ENCODE measurements at places on chromosomes 2 and 18.

- no peak for DNase-seq
Measured at GRCh38 chr2:232292395-232293154, 86.0 kb upstream of the ALPP start.

DNA sequence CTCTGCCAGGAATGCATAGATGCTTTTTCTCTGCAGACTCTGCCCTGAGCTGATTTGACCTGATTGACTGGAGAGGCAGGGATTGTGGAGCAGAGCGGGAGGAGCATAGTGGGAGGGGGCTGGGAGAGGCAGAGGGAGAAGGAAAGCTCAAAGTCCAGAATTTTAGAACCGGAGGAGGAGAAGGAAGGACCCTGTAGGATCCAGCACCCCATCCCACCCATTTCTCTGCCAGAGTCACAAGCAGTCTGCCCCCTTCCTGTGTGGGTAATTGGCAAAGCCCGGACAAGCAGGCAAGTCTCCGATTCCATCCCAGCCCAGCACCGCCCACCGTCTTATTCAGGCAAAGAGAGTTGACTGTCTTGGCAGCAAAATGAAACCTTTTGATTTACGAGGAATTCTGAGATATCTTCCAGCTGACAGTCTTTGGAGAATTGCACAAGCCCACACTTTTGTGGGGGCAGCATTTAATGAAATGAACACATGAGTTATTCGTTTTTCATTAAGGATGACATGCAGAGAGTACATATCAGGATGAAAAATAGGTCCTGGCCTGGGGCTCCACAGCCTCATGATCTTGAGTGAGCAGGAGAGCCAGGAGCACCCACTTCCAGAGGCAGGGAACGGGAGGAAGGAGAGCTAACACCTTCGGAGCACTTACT is 103.1 kb downstream of the MCFD2 start:
- DNase-seq: no peak

GRCh38 chr2:26203906-26204305 is 31.0 kb downstream of the GAREM2 start:
- DNase-seq: no peak

- no peak for DNase-seq
Measured at GRCh38 chr2:137435162-137435561, 529.1 kb upstream of the HNMT start.

DNA sequence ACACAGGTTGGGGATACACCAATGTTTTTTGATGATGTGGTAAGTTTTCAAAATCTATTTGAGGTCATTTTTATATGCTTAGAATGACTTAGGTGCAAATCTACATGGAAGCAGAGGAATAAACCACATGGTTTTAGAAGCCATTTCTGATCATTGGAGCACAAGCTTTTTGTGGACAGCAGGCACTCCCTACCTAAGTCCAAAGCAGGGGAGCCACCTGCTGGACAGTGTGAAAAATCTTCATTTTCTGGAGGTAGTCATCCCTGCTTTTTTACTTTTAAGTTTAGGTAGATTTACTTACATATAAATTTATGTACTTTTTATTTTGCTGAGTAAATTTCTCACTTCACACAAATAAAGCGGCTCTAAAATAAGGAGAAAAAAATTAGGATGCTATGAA is 323.2 kb downstream of the PLCL1 start:
- DNase-seq: peak; percentile 3

DNA sequence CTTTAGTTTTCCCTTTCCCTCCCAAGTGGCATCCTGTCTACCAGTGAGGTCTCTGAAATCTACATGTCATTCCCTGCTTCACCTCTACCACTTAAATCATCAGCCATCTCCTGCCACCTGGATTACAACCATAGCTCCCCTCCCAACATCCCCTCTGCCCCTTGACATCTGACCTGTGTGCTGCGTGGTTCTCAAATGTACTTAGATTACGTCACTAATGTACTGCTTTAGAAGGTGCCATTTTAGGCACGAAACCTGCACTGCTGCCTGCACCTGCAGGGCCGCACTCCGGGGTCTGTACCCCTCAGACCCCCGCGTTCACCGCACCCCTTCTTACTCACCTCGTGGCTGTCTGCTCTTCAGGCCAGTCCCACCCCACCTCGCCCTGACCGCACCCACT is 395.1 kb upstream of the MYT1L start:
- no peak for DNase-seq

DNA sequence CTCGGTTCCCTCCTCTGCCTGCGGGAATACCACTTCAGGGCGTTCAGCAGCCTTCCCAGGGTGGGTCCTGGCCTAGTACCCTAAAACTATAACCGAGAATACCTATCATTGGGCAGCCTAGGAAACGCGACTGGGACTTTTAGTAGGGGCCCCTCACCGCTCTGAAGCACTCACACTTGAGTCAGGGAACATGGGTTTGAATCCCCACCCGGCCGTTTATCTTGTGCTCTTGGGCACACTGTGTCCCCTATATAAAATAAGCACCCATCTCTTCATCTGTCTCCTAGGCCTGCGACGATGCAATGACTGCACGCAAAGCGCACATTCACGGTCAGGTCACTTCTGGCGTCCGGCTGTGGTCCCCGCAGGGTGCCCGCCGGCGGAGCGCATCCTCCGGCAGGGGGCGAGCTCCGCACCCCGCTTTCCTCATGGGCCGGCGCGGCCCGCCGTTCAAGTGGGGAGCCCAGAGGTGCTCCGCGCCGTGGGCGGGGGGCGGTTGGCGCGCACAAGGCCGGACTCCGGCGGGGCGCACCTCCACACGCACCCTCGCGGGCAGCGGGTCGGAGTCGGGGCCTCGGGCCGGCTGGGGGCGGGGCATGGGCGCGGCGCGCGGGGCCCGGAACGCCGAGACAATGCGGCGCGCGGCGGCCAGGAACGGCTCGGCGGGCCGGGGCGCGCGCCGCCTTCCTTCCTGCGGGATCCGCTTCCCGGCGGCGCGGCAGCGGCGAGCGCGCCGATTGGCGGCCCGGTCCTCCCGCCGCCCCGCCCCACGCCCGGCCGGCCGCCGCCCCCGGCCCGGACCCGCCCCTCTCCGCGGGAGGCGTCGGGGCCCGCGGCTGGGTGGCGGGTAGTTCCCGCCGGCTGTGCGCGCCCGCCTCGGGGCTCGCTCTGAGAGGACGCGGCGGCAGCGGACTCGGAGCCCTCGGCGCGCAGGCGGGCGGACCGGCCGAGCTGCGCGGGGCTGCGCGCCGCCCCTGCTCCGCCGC is at the start of gene ASAP2:
Gene ASAP2 (plus strand): TSS at position 850 of the 986 bp plus-strand sequence. CDS start 293 bp downstream, outside the sequence.
- peak; percentile 6 for DNase-seq

- no peak for DNase-seq
Measured at GRCh38 chr18:55069497-55069896, 110.2 kb upstream of the CCDC68 start.

- no peak for DNase-seq
Measured at GRCh38 chr2:219109471-219109870, 48.8 kb upstream of the IHH start.
